Right renal pelvis (tissue), 4 donors: ENCODE measurements at places on chromosomes 1 and 21.

GRCh38 chr1:52904927-52905698 lies 16.4 kb downstream of the ECHDC2 start:
- no peak for DNase-seq

- no peak for DNase-seq
Observed at GRCh38 chr21:40686526-40686925, 160.4 kb downstream of the DSCAM start.

DNA sequence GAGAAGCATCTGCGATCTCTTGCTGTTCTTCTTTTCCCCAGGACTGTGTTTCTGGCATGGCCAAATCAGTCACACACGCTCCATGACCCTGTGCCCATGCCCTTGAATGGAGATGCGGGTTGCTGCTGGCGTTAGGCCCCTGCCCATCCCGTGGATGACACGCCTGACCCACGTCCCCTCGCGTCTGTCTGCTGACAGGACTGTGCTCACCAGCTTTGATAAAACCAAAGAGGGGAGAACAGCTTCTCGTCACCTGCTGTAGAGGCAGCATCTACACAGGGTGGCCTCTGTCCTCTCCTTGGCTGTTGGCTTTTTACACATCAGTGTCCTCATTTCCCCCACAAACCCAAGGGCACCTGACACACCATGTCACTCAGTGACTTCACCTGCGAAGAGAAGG lies 6.9 kb downstream of the MT1HL1 start:
- no peak for DNase-seq

GRCh38 chr1:10642403-10643080 lies 153.9 kb downstream of the CASZ1 start:
- no peak for DNase-seq

DNA sequence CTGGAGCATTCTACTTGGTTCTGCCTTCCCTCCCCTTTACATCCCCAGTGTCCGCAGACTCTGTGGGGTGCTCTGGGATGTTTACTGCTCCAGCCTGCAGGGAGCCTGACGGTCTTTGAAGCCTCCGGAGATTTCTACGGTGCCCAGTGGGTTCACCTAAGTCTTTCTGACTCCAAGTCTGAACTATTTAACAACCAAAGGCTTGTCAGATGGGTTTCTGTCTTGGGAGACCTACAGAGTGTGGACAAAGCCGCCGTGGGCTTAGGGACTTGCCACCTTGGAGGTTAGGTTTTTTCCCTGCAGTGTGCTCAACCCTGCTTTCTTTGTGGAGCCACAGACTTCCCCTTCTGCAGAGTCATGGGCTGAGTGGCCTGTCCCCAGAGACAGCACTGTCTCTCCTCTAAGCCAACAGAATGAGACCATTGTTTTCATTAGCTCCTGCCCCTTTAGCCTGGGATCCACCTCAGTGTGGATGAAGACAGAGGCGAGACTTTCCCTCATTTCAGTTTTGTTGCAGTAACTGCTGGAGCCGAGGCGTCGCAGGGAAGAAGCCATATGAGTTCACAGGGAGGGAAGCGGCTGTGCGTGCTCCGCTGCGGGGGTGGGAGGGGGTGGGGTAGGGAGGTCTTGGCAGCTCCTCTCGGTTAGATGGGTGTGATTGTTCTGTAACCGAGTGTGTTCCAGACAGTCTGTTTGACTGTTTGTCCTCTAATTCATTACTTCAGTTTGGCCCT lies 120.7 kb downstream of the CNIH3 start:
- DNase-seq, result no peak

GRCh38 chr21:45725844-45726200 lies 82.3 kb downstream of the PCBP3 start:
- no peak for DNase-seq

GRCh38 chr1:82226186-82226505 lies 425.4 kb downstream of the ADGRL2 start:
- DNase-seq, result no peak

GRCh38 chr1:95407886-95408291 lies 173.9 kb downstream of the RWDD3 start:
- DNase-seq, result no peak
